Stimulated activated CD8-positive, alpha-beta memory T cell treated with anti-CD3 and anti-CD28 coated beads, Interleukin-4, amount 100 ng/mL, for 4 hours (primary cell): ENCODE measurements at places on chromosomes 1 and 21.

GRCh38 chr21:38314558-38314957, 57.8 kb downstream of the KCNJ15 start:
- DNase-seq, result no peak

GRCh38 chr1:202638019-202638700, 72.1 kb downstream of the SYT2 start:
- DNase-seq, result no peak

GRCh38 chr21:45444385-45444784, 39.4 kb downstream of the COL18A1 start:
- DNase-seq, result no peak

DNA sequence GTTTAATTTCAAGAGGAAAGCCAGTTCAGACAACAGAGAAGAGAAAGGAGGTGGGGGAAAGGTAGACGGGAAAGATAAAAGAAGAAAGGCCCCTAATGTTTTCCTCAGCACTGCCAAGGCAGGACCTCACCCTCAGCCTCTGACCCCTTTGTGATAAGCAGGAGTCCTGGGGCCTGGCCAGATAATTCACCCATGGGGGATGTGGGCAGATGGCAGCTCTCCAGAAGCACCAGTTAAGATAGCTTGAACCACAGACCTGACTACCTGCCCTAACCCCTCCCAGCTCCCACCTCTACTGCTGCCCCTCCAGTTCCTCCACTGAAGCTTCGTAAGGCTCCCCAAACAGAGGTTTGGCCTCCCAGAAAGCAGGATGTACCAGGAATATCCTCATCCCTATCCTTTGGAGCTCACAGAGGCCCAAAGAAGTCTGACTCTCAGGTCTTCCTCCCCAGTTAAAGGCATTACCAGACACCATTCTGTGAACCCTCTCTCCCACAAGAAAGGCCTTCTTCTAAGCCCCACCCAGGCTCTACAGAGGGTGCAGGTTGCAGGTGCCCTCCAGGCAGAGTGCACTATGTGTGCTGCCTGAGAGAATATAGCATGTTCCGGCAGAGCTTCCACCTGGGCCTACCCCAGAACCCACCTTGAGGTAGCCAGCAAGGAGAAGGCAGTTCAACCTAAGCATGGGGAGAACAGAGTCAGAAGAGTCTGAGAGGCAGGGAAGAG, 9.2 kb upstream of the SNAPIN start:
- no peak for DNase-seq

DNA sequence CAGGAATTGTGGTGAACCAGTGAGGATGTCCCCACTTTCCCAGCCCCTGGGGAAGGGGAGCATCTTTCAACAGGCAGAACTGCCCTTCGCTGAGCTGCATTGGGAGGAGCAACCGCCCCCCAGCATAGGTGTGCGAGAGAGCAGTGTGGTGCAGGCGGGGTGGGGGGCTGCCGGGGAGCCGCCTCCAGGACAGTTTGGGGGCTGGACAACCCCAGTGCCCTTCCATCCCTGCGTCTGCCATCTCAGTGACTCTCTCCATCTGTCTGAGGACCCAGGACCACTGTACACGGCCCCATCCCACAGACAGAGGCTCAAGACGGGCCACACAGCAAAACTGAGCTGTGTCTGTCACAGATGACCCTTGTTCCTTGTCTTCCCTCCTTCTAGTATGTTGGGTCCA, 14.2 kb downstream of the PODN start:
- no peak for DNase-seq

GRCh38 chr21:46023555-46023954, 42.0 kb downstream of the COL6A1 start:
- DNase-seq, result no peak
